8988T (cell line): ENCODE measurements at places on chromosomes 2 and 18.

- no peak for DNase-seq
Measured at GRCh38 chr2:20185176-20186022, 39.5 kb downstream of the SDC1 start.

DNA sequence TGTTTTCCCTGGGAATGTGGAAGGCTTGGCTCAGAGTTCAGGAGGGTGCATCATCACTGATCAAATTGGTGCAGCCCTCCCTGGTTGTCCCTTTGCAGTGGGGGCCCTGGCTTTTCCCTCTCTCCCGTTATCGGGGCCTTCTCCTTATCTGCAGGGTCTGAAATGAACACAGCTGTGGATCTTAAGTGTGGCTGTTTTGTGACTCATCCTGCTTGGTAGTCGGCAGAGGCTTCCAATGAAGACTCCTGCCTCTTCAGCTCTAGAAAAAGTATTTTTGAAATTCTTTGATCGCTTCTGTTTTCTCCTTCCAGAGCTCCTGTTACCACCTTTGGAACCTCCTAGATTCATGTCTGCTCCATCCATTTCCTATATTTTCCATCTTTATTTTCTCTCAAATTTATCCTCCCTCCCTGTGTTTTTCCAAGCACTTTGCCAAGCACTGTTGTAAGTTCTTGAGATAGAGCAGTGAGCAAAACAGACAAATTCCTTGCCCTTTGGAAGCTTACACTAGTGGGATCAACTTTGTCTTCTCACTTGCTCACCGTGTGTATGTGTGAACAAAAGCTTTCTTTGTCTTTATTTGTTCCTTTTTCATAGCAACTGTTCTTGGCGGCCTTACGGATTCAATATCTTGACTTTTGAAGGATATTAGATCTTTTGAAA, 45.7 kb downstream of the RALB start:
- no peak for DNase-seq

DNA sequence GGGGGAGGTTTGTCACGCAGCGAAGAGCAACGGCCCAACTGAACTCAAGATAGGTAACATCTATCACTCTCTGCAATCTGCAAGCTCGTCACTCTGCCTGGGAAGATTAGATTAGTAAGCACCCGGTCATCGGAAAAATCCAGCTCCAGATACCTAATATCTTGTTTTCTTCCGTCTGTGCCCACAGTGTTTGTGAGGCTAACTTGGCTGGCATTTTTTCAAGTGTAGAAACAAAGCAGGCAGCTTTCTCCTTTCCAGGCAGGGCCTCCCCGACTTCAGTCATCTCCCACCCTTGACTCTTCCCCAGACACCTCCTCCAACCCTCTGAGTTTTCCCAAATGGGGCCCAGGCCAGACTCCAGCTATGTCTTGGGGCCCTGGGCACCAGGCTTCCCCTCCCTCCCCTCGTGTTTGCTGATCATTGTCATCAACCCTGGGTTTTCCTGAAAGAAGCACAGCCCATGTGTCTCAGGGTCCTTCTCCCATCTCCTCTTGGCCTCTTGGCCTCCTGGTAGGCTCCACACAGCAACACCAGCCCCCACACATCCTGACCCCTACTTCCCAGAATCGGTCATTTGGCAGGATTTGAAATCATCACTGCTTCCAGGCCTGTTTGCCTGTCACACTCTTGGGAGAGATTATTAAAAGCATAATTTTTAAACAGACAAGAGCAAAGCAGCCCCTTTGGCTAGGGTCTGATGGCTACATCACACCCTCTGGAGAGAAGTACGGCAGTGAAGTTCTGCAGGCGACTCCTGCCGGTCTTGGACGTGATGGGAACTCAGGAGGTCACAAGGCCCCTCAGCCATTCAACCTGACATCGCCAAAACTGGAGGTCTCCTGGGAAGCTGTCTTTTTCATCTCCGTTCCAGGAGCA, 144.9 kb upstream of the ID2 start:
- DNase-seq: no peak

- no peak for DNase-seq
Measured at GRCh38 chr2:85457877-85458316, 39.4 kb downstream of the SH2D6 start.

DNA sequence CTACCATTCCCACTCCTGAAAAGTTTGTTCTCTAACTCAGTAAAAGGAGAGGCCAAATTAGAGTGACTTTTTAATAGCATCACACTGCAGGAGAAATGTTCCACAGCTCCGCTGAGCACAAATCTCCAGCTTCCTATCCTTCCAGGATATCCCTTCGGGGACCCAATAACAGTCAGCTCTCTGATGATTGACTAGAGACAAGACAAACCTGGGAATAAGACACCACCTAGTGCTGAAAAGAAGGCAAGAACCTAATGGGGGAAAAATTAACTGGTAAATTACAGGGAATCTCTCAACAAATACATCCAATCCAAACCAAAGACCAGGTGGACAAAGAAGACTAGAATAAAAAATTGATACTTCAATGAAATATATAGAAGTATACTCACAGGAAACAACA, 977.1 kb upstream of the SOX11 start:
- no peak for DNase-seq

DNA sequence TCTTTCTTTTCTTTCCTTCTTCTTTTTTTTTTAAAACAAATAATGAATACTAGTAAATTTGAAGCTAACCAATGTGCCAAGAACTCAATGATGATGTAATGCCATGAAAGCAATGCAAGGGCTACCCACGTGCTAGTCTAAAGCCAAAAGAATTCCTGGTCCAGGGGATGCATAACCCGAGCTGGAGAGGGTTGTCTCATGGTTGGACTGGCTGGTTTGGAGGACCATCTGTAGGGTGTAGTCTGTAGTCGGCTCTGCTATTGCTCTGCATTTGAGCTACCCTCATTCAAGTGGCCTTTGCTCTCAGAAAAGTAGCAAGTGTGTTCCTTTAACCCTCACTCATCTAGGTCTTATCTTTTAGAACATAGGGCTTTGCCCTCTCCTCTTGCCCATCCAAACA, 469.6 kb upstream of the CELF4 start:
- no peak for DNase-seq

GRCh38 chr18:58095655-58096054, 51.6 kb downstream of the NEDD4L start:
- DNase-seq: no peak

DNA sequence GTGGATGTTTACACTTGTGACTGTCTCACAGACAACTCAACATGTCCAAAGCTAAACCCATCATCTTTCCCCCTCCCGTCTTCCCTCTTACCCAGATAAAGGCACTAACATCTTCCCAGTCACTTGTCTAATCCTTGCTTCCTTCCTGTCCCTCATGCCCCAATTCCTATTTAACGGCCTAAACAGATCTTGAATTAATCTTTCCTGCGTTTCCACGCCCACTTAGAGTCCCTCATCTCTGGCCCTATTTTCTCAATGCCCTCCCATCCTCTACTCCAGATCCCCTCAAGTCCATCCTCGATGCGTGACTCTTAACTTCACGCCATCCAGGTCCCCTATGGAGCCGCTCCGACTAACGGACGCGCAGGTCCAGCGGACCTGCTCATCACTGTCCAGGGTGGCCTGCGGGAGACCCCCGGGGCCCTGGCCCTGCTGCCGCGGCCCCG, 682 bp upstream of the SCLY start:
- DNase-seq: no peak

DNA sequence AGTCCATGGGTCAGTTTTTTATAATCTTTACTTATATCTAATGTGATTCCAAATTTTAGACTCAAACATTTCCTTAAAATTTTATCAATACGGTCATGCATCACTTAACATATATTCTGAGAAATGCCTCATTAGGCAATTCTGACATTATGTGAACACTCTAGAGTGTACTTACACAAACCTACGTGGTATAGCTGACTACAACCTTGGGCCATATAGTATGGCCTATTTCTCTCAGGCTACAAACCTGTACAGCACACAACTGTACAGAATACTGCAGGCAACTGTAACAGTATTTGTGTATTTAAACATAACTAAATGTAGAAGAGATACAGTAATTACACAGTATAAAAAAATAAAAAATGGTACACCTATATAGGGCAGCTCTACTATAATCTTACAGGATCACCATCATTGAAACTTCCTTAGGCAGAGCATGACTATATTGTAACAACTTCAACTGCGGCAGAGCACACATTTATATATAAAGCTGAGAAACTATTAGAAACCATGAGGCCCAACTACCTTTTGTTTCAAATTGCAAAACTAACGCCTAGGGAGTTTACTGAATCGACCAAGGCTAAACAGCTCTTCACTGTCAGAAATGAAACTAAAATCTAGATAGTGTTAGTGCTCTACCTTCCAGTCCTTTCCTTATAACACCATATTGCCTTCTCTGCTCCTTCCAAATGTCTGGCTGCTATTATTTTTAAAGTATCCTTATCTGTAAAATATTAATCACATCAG, 6.9 kb downstream of the YES1 start:
- DNase-seq: no peak

DNA sequence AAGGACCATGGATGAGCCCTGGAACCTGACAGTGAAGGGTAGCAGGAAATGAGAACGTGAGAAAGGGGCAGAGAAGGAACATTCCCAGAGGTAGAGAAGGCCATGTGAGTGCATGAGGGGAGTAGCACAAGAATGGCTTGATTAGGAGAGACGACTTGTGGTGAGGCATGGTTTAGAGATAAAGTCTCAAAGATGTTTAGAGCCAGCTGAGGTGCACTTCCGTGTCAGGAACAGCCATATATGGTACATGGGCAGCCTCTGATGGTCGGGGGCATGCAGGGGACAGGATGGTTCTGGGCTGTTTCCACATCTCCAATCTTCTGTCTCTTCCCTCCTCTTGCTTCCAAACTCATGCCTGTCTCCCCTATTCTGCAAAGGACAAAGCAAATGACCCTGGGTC, 28.8 kb upstream of the EFEMP1 start:
- DNase-seq: no peak

DNA sequence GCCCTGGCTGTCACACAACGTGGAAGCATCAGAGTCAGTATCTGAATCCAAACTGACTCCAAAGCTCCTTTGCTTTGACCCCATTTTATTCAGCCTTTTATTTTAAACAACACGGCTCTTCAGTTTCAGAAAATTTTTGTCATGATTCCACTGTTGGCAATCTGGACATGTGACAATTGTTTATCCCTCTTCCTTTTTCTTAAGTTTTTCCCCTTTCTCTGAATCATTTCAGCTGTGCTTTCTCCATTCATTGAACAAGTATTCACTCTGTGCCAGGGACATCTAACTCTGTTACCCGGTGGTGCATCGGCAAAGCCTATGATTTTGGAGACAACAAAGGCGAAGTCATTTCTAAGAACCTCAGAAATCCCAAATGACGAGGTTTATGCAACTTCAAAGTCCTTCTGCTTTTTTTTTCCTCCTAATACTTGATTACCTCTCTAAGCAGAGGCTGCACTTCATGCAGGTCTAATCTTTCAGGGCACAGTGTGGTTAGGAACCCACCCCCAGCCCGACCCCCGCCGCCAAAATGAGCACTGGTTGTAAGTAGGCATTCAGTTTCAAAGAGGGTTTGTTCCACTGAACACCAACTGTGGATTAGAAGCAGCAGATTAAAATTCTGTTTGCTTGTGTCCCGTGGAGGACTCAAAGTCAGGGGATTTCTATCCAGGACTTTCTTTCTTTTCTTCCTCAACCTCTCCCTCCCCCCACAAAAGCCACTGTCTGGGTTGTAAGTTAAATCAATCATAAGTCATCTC, 18.6 kb downstream of the ST6GAL2 start:
- DNase-seq: no peak

GRCh38 chr2:241726459-241726858, 8.0 kb upstream of the D2HGDH start:
- DNase-seq: no peak
